ENCODE measurements at places on chromosomes 4 and X.

- no peak for DNase-seq
These were observed 49.2 kb downstream of the EDNRA start for GRCh38 chr4:147530134-147530533.

GRCh38 chrX:18354369-18355223 is at the start of gene SCML2:
Gene SCML2 (minus strand): TSS chrX:18354688. CDS start chrX:18334071, 20,617 bp downstream.
- DNase-seq: peak; percentile 18

DNA sequence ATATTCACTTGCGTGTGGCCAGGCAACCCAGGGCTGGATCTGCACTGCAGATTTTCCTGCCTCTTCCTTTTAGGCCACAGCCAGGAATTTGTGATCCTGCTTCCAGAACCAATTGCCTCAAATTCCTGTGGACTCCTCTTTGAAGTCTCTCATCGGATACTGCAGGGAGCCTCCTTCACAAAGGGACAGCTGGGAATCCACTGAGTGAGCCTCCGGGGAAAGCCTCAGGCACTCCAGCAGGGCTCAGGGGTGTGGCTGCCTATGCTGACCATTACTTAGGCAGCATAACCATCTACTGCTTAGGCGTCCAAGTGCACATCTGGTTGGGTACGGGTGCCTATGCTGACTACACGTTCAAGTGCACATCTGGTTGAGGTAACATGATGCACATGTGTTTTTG is 321.5 kb downstream of the NLGN4X start:
- DNase-seq: no peak

GRCh38 chr4:16884673-16885460 is 13.6 kb downstream of the LDB2 start:
- DNase-seq: no peak

- no peak for DNase-seq
These were observed 224.6 kb downstream of the IL15 start for GRCh38 chr4:141860974-141861373.

- no peak for DNase-seq
These were observed 48.1 kb upstream of the S100G start for GRCh38 chrX:16601885-16602284.

GRCh38 chr4:1711571-1712215 is 426 bp downstream of the SLBP start:
- no peak for DNase-seq

- DNase-seq: no peak
These were observed 97.6 kb downstream of the AKAP4 start for GRCh38 chrX:50103176-50103575.

GRCh38 chr4:46484881-46485280 is 95.0 kb upstream of the GABRA2 start:
- no peak for DNase-seq

GRCh38 chrX:30812326-30812725 is 76.7 kb downstream of the TAB3 start:
- DNase-seq: peak; percentile 32

- DNase-seq: peak; percentile 98
These were observed 1.3 kb upstream of the RBPJ start for GRCh38 chr4:26319467-26319948.

DNA sequence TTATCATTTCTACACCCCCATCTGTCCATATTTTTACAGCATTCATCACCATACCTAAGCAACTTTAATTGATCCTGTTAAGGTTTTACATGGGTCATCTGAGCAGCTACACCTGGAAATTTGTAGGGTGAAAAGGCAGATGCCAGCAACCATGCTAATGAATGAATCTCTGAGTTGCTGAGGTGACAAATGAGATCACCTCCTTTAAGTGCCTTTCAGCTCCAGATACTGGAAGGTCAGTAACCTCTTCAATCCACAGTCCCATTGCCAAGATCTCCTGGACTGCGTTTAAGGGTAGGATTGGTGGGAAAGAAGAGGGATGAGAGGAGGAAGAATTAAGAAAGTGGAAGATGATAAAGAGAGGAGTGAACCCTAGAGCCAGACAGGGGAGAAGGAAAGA is 8.5 kb upstream of the BMP3 start:
- no peak for DNase-seq

DNA sequence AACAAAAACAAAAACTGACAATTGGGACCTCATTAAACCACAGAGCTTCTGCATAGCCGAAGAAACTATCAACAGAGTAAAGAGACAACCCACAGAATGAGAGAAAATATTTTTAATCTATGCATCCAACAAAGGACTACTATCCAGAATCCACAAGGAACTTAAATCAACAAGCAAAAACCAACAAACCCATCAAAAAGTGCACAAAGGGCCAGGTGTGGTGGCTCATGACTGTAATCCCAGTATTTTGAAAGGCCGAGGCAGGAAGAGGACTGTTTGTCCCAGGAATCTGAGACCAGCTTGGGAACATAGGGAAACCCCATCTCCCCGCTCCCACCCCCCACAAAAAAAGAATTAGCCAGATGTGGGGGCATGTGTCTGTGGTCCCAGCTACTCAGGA is 10.7 kb downstream of the C4orf51 start:
- DNase-seq: no peak

DNA sequence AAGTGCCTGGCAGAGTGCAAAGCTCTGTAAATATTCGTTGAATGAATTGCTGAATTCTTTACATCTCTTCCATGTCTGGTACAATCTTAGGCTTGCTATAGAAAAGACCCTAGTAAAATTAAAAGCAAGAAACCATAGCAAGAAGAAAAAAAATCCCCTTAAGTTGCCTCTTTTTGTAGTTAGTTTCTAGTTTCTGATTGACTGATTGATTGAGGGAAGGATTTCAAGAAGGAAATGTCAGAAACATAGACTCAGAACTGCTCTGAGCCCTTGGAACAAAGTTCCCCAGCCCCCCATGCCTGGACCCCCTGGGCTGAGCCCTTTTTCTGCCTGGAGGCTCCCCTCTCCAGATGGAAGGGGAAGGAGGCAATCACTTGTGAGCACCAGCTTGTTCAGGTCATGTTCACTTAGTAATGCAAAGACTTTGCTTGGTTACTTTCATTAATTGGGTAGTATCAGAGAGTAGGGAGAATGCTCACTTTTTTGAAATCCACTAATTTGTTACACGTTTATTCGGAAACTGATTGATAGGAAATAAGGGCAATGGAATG is 35.6 kb downstream of the DAPP1 start:
- no peak for DNase-seq

DNA sequence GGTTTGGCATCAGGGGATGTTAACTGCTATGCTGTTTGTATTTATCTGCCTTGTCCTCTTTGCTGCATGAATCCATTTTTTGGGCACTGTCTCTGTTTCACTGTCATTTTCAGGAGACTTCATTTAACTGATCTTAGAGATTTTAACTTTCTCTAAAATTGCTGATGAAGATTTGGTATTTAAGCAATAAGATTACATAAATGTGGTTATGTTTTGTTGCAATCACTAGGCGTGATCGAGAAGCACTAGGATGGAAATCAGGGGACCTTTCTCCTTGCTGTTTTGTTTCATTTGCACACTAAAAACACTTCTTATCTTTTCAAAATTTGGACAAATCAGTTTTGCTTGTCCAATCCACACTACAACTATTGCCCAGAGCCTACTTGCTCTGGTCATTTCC is 15.4 kb downstream of the CXCL2 start:
- no peak for DNase-seq

- DNase-seq: no peak
These were observed 197.2 kb upstream of the CNKSR2 start for GRCh38 chrX:21176921-21177571.

DNA sequence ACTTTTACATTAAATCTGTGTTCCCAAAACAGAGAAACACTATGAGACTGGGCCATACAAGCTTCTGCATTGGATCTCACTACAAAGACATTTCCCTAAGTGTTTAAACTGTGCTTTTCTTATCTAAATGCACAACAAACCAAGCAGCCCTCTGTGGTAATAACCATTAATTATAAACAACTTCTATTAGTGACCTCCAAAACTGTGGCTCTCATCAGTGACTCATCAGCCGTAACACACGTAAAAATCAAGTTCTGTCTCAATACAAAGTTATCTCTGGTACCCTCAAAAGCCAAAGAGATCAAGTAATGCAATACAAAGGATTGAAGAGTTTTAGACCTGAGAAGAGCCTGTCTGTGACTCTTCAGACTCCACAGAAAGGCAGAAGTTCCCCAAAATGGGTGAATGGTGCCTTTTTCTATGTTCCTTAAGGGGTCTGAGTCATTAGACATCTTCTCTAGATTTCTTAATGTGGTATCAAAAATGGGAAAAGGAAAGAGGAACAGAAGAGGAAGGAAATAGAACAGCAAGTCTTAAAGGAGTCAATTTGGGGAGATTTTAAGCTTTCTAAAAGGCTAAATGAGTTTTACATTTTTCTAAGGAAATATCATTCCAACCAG is 189.8 kb upstream of the PPP1R2C start:
- DNase-seq: no peak

DNA sequence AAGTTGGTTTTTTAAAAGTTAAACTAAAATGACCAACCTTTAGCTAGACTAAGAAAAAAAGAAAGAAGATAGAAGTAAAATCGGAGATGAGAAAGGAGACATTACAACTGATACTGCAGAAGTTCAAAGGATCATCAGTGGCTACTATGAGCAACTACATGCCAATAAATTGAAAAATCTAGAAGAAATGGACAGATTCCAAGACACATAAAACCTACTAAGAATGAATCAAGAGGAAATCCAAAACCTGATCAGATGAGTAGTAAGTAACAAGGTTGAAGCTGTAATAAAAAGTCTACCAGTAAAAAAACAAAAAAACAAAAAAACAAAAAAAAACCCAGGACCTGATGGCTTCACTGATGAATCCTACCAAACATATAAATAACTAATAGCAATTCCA is 16.1 kb downstream of the IQCM start:
- DNase-seq: no peak

DNA sequence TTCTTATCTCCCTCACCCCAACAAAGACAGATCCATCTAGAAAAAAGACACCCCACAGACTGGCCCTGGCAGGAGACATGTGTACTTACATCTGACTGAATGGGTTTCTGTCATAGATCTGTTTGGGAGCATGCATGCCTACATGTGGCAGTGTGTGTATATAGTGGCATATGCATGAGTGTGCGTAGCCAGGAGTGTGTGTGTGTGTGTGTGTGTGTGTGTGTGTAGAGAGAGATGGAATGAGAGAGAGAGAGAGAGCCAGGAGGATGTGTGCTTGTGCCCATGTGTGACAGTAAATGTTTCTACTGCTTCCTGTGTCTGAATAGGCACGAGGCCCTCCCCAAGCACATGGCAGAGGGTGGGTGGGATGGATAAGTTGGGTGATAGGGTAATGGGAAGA is 37.1 kb downstream of the EFNB1 start:
- DNase-seq: no peak

DNA sequence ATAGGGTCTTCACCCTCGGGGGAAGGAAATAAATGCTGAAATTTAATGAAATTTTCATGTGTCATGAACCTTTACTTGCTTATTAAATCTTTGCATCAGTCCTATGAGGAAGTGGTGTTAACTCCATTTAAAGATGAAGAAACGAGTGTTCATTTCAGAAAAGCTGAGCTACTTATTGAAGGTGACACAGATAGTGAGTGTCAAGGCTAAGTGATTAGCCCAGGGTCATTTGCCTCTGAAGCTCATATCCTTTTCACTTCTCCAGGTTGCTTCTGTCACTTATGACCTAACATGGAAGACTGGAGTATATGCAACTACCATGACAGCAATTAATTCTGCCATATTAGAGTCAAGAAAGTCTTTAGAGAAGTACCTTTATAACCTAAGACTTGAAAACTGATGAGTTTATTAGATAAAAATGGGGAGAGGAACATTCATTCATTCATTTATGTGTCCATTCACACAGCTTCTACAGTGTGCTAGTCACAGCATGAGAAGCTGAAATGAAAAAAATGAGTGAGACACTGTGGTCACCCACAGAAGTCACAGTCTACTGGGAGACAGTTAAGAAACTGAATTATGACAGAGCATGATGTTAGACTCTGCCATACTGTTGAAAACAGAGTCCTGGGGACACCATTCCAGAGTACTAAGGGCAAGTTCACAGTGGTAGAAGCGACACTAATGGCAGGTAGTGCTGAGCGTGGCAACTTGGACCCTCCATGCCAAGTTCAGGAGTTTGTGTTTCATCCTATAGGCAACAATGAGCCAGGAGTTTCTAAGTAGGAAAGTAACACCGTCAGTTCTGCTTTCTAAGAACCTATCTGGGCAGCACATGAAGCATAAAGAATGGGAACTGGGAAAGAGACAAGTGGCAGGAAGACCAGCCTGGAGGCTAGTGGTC is 21.3 kb downstream of the ALPK1 start:
- DNase-seq: no peak

- no peak for DNase-seq
These were observed 116.5 kb upstream of the TRIM2 start for GRCh38 chr4:153087671-153088194.

- DNase-seq: peak; percentile 80
These were observed 629.1 kb upstream of the ATOH1 start for GRCh38 chr4:93199492-93199891.

DNA sequence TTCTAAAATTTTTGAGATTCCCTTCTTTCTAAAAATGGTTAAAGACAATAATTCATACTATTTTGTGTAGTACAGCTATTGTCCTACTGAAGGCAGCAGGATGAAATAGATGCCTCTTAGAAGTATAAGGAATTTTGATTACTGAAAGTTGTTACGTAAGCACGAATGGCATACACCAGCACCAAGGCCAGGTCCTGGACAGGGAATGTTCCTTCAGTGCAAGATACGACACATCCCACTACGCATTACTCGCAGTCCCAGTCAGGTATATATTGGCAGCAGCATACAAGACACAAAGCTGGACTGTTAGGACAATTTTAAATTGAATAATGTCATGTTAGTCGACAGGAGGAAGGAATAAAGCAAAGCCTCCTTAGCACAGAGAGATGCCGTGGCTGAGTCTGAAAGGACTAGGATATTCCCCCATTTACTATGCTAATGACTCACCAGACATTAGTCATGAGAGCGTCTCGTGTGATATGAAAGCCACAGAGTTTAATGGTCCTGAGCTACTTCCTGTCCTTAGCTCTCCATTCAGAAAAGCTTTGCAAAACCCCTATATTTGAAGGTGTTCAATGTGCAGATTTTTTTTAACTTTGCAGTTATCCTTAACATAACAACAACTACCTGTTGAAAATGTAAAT is 504.3 kb downstream of the FAM133A start:
- DNase-seq: peak; percentile 25

DNA sequence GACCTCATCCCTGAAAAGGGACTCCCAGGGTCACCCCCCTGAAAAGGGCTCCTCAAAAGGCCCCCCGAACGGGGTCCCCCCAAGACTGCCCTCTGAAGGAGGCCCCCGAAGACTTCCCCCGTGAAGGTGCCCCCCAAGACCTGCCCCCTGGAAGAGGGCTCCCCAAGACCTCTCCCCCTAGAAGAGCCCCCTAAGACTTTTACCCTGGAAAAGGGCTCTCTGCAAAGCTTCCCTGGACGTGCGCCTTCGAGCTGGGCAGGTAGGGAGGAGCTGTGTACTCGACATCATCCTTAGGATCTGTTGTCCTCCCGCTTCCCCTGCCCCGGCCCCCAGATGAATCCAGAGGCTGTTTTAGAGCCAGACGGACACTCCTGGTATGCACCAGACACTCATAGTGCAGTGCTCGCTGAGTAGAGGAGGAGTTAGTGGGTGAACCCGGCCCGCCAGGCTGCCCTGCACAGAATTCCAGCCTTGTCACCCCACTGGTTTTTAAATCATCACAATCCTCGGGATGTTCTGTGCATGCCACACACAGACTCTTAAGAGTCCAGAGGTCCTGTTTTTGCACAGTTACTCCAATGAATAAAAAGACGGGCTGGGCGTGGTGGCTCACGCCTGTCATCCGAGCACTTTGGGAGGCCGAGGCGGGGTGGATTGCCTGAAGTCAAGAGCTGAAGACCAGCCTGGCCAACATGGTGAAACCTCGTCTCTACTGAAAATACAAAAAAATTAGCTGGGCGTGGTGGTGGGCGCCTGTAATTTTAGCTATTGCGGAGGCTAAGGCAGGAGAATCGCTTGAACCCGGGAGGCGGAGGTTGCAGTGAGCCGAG is 5.7 kb upstream of the SLC25A6 start:
- no peak for DNase-seq
